ENCODE measurements at places on chromosomes 7 and 10. TPM values are rescaled to one million over a fixed set of nuclear protein-coding genes. Genes with fewer than 3 reads are reported as not detected.

The LMTK2 gene
- 14.1 TPM for total RNA-seq

The OPALIN gene
- total RNA-seq: not detected

The GJD4 gene
- under 0.01 TPM for total RNA-seq

DNA sequence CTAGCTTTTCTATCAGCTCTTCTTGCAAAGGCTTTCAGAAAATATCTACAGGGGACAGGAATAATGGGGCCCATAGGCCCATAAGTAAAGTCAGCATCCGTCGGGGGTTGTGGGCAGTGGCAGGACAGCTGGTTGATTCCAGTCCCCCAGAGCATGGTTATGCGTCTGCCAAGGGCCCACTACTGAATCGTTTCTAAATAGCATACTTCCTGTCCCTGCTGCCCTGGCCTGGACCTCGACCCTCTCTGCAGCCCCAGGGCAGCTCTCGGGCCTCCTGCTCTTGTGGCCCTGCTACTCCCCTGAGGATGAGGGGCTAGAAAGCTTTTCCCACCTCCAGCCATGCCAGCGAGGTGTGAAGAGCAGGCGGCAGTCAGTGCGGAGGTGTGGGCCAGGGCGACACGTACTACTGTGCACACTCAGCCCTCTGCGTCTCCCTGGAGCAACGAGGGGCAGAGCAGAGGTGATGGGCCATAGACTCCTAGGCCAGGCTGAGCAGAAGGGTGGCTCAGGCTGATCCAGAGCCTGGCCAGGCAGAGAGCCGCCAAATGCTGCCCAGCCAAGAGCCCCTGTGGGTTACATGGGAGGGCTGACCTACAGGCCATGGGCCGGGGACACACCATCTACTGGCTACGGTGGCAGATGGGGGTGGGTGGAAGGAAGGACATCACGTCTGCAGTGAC lies 4.7 kb upstream of the OPN4 start:
- DNase-seq: peak; percentile 51

- DNase-seq: no peak
Observed at GRCh38 chr10:64346389-64346788, 825.2 kb downstream of the REEP3 start.

- DNase-seq: no peak
Observed at GRCh38 chr7:29207162-29207801, 12.7 kb downstream of the CHN2 start.

GRCh38 chr7:82945056-82945455 lies 217.6 kb downstream of the PCLO start:
- no peak for DNase-seq

DNA sequence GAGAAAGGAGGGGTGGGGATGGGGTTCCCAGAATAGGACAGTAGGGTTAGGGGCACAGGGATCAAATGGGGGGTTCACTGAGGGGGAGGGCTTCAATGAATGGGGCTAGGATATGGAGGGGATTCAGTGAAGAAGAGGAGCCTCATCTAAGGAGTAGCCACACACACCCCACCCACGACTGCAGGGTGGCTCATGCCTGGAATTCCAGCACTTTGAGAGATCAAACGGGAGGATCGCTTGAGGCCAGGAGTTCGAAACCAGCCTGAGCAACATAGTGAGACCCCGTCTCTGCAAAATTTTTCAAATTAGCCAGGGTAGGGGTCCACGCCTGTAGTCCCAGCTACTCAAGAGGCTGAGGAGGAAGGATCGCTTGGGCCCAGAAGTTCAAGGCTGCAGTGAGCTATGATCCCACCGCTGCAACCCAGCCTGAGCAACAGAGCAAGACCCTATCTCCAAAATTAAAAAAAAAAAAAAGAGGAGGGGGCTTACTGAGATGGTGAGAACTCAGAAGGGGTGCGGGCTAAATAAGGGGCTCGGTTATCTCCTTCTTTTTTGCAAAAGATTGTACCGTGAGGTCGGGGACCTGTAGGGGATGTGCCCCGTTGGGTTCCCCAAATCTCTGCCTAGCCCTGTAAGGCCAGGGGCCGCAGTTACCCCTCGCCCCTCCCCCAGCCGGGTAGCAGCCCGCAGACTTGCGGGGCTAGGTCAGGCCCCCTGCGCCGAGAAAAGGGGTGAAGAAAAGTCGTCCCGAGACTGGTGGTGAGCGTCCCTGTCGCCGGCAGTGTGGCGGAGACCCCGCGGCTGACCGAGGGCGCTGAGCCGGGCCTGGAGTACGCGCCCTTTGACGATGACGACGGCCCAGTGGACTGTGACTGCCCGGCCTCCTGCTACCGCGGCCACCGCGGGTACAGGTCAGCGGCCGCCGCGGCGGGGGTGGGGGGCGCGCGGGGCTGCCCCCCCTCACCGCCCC lies 43.1 kb upstream of the HSPB1 start:
- DNase-seq: peak; percentile 42

- DNase-seq: no peak
Observed at GRCh38 chr7:94174956-94175355, 170.8 kb upstream of the BET1 start.

- DNase-seq: no peak
Observed at GRCh38 chr10:24814568-24815313, 91.1 kb upstream of the ARHGAP21 start.

- no peak for DNase-seq
Observed at GRCh38 chr7:732094-732541, 5.0 kb upstream of the PRKAR1B start.

- peak; percentile 50 for DNase-seq
Observed at GRCh38 chr7:47186316-47186715, 395.6 kb downstream of the TNS3 start.

All from osteoblast (primary cell).